ENCODE measurements at places on chromosomes 2 and 18.

- H3K4me1 ChIP-seq: peaks cover 36% of the 10 kb centered on the region
- no peak overlapping the region for H3K27ac ChIP-seq
- no peaks in the 10 kb centered on the region for H3K36me3 ChIP-seq
- no peak overlapping the region for H3K4me3 ChIP-seq
These were observed 29.6 kb downstream of the EDAR start for GRCh38 chr2:108959401-108959800.

DNA sequence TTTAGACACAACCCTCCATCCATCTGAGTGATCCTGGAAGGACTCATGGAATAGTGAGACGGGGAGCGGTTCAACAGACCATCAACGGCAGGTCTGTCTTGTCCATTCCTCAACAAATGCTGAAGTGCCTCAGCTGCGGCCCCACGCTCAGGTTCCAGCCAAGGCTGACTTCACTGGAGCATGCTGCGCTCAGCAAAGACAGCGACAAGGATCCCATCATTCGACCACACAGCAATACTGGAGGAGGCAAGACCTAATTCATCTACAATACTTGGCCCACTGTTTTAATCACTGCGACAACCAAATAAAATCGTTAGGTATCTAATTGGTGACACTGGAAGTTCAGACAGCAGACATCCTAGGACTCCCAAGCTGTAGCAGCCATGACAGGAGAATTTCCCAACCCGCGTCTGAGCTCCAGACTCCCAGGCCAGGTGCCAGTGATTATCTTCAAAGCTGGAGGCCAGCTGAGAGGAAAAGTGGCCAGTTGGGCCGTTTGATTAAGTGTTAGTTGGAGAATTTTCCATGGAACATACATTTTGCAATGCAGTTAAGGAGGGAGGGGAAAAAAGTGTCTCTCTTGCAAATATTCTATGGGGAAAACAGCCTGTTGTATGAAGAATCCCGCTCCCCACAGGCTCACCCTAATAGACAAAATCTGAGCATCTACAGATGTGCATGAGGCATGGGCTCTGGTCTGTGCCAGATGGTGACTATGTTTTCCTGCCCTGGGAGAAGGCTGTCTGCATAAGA lies 92.5 kb upstream of the SLC35G4 start:
- no peak for DNase-seq
- H3K4me3 ChIP-seq: no peak overlapping the region
- H3K27ac ChIP-seq: no peak overlapping the region
- H3K36me3 ChIP-seq: no peaks in the 10 kb centered on the region

DNA sequence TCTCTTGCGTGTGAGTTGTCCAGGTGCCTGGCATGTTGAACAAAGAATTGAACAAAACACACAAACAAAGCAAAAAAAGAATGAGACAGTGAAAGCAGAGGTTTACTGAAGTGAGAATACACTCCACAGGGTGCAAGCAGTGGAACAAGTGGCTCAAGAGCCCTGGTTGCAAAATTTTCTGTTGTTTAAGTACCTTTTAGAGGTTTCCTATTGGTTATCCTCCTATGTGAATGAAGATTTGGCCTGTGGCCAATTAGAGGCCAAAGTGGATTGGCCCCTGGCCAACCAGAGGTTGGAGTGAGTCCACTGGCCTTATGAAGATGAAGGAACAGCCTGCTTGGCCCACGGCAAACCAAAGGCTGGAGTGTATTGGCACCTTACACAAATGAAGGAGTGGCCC lies 1188.5 kb upstream of the NRXN1 start:
- no peaks in the 10 kb centered on the region for H3K36me3 ChIP-seq
- H3K4me3 ChIP-seq: no peak overlapping the region
- no peaks in the 10 kb centered on the region for H3K4me1 ChIP-seq
- H3K27ac ChIP-seq: no peak overlapping the region
- DNase-seq: no peak

- H3K27me3 ChIP-seq: no peaks in the 10 kb centered on the region
- peaks cover 15% of the 10 kb centered on the region for H3K36me3 ChIP-seq
- no peak overlapping the region for H3K27ac ChIP-seq
- no peak for DNase-seq
- H3K4me1 ChIP-seq: 0 out of 2 replicates have a peak, but pooled peaks cover 4% of the 10 kb centered on the region
- no peak overlapping the region for H3K4me3 ChIP-seq
These were observed 88.5 kb downstream of the VAPA start for GRCh38 chr18:10002280-10002679.

DNA sequence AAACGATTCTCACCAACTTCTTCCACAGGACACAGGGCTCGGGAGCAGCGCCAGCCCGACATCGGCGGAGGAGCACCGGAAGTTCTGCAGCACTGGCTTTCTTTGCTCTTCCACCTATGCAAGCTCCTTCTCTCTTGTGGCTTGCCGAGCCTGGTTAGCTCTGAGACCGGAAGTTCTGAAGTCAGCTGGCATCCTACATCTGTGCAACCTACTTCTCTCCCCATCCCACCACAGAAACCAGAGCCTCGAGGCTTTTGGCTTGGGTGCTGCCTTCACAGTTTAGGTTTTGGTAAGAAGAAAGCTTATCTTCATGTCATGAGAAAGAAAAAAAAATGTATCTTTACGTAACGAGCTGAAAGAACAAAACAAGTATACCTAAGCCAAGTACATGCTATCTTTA lies 111.7 kb downstream of the ANKRD44 start:
- no peaks in the 10 kb centered on the region for H3K36me3 ChIP-seq
- no peak overlapping the region for H3K4me3 ChIP-seq

DNA sequence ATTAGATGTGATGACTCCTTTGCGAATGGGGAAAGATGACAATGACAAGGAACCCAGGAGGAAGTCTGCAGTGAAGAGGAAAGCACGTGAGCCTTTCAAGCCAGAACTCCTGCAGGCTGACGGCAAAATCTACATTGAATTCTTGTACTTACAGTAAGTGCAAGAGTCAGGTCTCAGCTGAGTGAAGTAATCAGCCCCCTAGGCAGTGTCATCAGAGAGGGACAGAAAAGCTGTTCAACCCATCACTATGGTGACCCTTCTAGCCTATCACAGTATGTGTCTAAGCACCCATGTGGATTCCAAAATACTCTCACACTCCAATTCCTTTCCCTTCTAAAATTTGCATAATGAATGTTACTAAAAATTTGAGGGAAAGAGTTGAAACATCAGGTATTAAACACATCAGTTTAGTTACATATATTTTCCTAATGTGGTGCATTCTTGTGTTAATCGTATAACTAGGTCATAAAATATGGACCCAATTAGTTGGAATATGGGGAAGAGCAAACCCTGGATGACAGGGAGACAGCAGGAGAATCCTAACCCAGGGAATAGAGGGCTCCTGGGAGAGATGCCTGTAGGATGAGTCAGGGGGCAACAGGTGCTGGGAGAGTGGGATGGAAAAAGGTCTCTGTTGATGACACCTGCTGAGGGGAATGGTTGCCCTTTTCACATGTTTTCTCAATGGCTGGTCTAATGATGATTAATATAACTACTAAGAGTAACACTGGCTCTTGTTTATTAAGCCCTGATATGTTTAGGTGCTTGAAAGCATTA lies 39.5 kb downstream of the VWC2L start:
- H3K27ac ChIP-seq: no peak overlapping the region
- no peak overlapping the region for H3K4me3 ChIP-seq
- H3K4me1 ChIP-seq: peaks cover 14% of the 10 kb centered on the region
- H3K27me3 ChIP-seq: no peaks in the 10 kb centered on the region

DNA sequence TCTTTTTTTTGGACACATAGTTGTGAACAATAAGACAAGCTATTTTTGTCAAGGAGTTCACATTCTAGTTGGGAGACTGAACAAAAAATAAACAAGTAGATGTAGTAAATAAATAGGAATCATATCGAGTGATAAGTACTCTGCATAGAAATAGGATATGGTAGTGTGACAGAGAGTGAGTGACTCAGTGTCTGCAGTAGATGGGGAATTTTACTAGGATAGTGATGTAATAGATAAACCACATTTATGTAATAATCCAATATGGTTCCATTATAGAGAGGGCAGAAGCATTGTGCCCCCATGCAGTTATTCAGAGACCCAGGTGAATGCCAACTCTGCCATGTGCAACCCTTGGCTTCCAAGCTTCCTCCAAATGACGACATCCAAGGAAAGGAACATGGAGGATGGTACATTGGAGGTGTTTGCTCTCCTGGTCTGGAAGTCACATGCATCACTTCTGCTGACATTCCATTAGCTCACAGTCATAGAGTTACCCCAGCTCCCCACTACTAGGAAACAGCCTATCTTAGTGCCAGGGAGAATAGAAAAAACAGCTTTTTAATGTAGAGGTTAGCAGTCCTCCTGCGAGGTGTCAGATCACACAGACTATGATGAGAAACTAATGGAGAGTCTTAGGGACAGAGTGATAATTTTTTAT lies 595.4 kb downstream of the NYAP2 start:
- no peaks in the 10 kb centered on the region for H3K4me1 ChIP-seq
- H3K27me3 ChIP-seq: no peaks in the 10 kb centered on the region
- DNase-seq: no peak
- no peaks in the 10 kb centered on the region for H3K36me3 ChIP-seq
- H3K27ac ChIP-seq: no peak overlapping the region

- peaks cover 68% of the 10 kb centered on the region for H3K4me1 ChIP-seq
- H3K27ac ChIP-seq: peak overlapping the region; percentile 11
- H3K4me3 ChIP-seq: no peak overlapping the region
- no peaks in the 10 kb centered on the region for H3K36me3 ChIP-seq
These were observed 92.8 kb downstream of the PHLPP1 start for GRCh38 chr18:62808123-62808522.

- H3K4me3 ChIP-seq: no peak overlapping the region
- DNase-seq: peak; percentile 67
- no peaks in the 10 kb centered on the region for H3K36me3 ChIP-seq
- H3K4me1 ChIP-seq: no peaks in the 10 kb centered on the region
- no peaks in the 10 kb centered on the region for H3K27me3 ChIP-seq
These were observed 63.1 kb upstream of the HPCAL1 start for GRCh38 chr2:10239561-10239967.

GRCh38 chr2:7845332-7845731 lies 836.5 kb upstream of the ID2 start:
- peaks cover 21% of the 10 kb centered on the region for H3K36me3 ChIP-seq
- no peak overlapping the region for H3K27ac ChIP-seq
- no peaks in the 10 kb centered on the region for H3K27me3 ChIP-seq
- peaks cover 14% of the 10 kb centered on the region for H3K4me1 ChIP-seq
- DNase-seq: no peak
- H3K4me3 ChIP-seq: no peak overlapping the region

- no peaks in the 10 kb centered on the region for H3K36me3 ChIP-seq
- no peaks in the 10 kb centered on the region for H3K27me3 ChIP-seq
- no peak overlapping the region for H3K4me3 ChIP-seq
- no peak for DNase-seq
- H3K27ac ChIP-seq: no peak overlapping the region
These were observed 348.1 kb downstream of the CLIP4 start for GRCh38 chr2:29463181-29463900.

GRCh38 chr2:170222842-170223241 lies 44.9 kb downstream of the MYO3B start:
- DNase-seq: no peak
- peak overlapping the region; percentile 80 for H3K27ac ChIP-seq
- H3K36me3 ChIP-seq: peaks cover 3% of the 10 kb centered on the region
- H3K4me1 ChIP-seq: peaks cover 45% of the 10 kb centered on the region
- peaks cover 7% of the 10 kb centered on the region for H3K27me3 ChIP-seq
- no peak overlapping the region for H3K4me3 ChIP-seq

DNA sequence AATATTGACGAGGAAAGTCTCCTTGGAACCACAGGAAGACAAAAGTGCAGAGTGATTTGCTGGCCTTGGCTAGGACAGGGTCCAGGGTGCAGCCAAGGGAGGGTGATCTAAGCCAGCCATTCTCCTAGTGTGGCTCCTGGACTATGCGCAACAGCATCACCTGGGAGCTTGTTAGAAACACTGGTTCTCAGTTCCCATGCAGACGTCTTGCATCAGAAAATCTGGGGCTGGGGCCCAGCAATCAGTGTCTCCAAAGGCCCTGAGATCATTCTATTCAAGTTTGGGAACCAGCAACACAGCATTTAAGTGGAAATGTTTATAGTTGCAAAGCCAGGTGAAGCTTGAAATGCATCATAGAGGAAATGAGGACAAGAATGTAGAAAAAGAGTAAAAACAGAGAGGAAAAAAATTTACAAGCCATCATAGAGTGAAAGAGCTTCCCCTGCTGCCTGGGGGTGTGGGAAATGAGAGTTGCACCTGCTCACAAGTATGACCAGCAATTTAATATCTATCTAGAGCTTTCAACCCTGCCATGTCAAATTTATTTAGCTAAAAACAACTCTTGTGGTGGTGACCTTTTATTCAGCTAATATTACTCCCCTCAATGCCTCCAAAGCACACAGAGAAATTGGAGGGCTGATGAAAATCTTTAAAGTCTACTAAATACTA lies 54.4 kb upstream of the SEC11C start:
- H3K27ac ChIP-seq: no peak overlapping the region
- peaks cover 2% of the 10 kb centered on the region for H3K4me1 ChIP-seq
- no peak overlapping the region for H3K4me3 ChIP-seq
- no peak for DNase-seq

DNA sequence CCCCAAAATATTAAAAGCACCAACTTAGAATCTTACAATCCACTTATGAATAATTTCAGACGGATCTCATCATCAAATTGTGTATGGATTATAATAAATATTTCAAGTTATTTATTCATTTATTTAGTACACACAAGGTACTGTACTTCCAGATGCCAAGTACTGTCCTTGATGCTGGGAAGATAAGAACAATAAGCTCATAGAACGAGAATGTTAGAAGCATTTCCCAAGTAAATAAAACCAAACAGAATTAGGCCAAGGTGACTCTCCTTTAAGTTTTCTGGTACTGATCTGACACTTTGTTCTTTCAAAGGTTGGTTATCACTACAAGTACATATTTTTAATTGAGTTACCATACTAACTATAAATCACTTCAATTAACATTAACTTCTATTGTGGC lies 416.1 kb upstream of the ETAA1 start:
- H3K36me3 ChIP-seq: no peaks in the 10 kb centered on the region
- no peak for DNase-seq
- no peak overlapping the region for H3K27ac ChIP-seq
- no peak overlapping the region for H3K4me3 ChIP-seq

DNA sequence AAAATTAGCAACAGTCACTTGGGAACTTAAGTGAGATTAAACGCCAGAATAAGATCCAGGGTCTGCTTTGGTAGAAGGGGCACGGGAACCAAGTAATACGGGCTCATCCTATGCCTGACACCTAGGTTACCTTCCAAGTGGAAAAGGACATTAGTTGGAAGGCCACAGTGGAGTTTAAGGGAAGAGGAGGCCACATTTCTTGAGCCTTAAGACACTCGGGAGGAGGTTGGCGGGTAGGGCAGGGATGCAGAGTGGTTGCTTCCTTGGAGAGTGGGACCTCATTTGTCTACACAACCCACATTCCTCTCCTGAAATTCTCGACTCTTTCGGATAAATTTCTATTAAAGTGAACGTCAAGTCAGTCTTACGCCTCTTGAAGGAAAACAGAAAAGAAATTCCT lies 510 bp upstream of the DNAH6 start:
- H3K4me1 ChIP-seq: peaks cover 11% of the 10 kb centered on the region
- no peak for DNase-seq
- peaks cover 20% of the 10 kb centered on the region for H3K36me3 ChIP-seq
- H3K4me3 ChIP-seq: peak overlapping the region; percentile 77
- peak overlapping the region; percentile 29 for H3K27ac ChIP-seq

GRCh38 chr18:62788111-62788510 lies 72.8 kb downstream of the PHLPP1 start:
- H3K4me3 ChIP-seq: peak overlapping the region; percentile 47
- peaks cover 91% of the 10 kb centered on the region for H3K4me1 ChIP-seq
- H3K36me3 ChIP-seq: no peaks in the 10 kb centered on the region

- no peak overlapping the region for H3K27ac ChIP-seq
- H3K4me1 ChIP-seq: no peaks in the 10 kb centered on the region
- DNase-seq: no peak
- no peaks in the 10 kb centered on the region for H3K27me3 ChIP-seq
These were observed 56.4 kb downstream of the ALK start for GRCh38 chr2:29864988-29865387.

- peaks cover 12% of the 10 kb centered on the region for H3K36me3 ChIP-seq
- H3K27ac ChIP-seq: no peak overlapping the region
- no peaks in the 10 kb centered on the region for H3K27me3 ChIP-seq
- no peak for DNase-seq
- no peak overlapping the region for H3K4me3 ChIP-seq
These were observed 8.8 kb downstream of the RDH14 start for GRCh38 chr2:18551623-18552022.

Data from WTC11 (cell line).